ENCODE measurements at places on chromosomes 12 and 14.

- DNase-seq = no peak
These were observed 487 bp upstream of the NRDE2 start for GRCh38 chr14:90332271-90332584.

DNA sequence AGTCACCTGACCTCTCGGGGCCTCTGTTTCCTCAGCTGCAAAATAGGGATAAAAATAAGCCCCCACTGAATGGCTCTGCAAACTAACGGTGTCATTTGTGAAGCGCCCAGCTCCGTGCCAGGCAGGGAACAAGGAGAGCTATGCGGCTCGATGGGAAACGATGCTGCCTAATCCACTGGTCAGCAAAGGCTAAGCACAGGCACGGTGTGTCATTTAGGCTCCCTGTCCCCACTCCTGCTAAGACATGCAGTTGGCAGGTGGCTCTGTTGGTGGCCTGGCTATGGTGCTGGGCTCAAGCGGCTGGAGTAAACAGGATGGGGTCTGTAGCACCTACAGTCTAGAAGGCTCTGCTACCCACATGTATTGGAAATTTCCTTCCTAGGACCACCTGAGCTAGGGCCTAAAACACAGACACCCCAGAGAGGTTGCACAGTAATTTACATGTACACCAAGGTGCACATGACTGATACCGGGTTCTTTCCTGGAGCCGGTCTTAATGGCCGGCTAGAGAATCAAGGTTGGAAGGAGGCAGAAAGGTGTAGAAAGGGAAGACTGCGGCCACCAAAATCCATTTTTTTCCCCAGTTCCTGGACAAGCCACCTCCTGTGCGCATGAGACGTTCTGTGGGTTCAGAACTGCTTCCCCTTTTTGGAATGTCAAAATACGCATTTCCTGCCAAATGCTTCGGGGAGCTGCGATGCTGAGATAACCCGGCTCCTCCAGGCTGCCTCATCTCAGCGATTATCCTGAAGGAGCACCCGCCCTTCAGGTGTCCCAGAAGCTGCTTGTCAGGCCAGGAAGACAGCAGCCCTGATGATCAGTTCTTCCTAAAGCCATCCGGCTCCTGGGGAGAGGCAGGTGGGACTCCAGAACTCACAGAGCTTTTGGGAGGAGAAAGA lies 1.0 kb downstream of the CACNA2D4 start:
- no peak for DNase-seq

GRCh38 chr12:7210642-7211151 lies 21.2 kb downstream of the PEX5 start:
- no peak for DNase-seq

- DNase-seq = no peak
These were observed 168.9 kb upstream of the NOVA1 start for GRCh38 chr14:26766726-26767125.

DNA sequence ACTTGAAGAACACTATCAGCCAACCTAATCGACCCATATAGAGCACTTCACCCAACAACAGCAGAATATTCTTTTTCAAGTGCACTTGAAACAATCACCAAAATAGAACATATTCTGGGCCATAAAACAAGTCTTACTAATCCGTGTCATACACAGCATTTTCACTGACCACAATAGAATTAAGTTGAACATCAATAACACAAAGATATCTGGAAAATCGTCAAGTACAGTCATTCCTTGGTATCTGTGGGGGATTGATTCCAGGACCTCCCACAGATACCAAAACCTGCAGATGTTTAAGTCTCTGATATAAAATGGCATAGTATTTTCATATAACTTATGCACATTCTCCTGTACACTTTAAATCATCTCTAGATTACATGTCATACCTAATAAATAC lies 295.7 kb downstream of the BCL11B start:
- DNase-seq = no peak

DNA sequence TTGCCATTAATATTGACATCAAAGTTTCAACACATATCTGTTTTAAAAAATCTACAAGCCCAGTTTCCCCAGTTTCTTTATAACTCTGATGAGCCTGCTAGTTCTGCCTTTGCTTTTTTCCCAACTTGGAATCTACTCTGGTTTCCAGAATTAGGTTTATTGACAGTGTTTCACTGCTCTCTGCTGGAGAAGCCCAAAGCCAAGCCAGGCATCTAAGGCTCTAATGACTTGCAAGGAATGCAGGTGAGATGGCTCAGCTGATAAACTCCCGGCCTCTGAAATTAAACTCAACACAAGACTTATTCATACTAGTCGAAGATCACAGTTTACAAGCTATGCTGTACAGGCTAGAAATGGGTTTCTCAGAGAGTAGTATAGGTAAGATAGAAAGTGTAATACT lies 54.3 kb downstream of the HMGA2 start:
- no peak for DNase-seq

DNA sequence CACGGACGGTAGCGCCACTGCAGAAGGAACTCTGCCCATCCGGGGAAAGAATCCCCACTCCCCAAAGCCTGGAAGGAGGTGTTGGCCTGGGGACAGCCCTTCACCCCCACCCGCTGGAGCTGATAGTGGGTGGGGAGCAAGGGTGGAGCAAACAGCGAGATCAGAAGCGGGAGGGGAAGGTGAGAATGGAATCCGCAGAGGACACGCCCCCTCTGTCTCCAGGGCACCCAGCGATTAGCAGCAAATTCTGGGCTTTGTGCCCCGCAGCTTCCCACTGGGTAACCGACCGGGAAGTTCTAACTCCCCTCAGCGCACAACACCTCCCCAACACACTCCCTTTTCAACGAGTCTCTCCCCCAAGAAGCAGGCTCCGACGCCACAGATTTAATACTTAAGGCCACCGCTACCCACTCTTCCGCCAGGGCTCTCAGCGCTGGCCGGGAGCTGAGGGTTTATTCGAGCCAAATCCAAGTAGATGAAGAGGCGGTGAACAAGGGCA lies 1.4 kb downstream of the SLC25A29 start:
- DNase-seq = no peak

GRCh38 chr14:34722723-34723545 lies 8.5 kb upstream of the CFL2 start:
- DNase-seq = peak; percentile 1

DNA sequence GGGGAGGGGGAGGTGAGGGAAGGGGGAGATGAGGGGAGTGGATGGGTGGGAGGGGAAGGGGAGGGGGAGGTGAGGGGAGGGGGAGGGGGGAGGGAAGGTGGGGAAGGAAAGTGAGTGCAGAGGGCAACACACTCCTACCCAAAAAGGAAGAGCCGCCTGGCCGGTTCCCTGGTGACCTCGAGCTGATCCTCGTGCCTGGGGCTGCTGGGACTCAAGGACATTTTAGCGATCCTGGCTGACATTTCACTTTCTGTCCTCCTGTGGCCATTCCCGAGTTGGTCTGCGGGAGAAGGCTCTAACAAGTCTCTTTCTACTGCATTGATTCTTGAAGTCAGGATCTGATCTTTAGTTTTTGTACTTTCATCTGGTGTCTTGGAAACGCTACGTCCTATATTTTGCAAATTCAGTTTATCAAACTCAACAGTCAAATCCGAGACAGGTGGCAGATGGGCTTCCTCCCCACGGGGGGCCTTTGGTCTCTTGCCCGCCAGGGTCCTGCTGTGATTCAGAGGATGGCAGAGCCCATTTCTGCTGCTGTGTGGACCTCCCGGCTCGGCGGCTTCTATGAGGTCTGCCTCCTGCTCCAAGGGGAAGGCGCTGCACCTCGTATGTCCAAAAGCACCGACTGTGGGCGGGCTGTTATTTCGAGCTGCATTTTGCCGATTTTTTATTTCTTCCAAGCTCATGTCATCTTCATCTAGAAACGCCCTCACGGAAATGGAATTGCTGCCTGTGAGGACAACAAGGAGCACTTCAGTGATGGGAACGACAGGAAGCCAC lies 19.1 kb downstream of the PGAM5 start:
- DNase-seq = no peak

DNA sequence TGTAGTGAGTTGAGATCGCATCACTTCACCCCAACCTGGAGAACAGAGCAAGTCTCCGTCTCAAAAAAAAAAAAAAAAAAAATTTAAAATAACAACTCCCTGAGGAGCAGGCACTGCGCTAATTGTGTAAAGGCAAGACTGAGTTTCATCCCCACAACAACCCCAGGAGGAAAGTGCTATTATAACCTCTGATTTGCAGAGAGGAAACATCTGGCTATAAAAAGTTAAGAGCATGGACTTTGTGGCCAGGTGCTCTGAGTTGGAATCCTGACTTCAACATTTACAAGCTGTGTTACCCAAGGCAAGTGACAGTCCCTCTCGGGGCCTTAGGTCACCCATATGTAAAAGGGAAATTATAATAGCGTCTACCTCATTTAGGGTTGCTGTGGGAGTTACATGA lies 76.0 kb upstream of the MYL2 start:
- no peak for DNase-seq

DNA sequence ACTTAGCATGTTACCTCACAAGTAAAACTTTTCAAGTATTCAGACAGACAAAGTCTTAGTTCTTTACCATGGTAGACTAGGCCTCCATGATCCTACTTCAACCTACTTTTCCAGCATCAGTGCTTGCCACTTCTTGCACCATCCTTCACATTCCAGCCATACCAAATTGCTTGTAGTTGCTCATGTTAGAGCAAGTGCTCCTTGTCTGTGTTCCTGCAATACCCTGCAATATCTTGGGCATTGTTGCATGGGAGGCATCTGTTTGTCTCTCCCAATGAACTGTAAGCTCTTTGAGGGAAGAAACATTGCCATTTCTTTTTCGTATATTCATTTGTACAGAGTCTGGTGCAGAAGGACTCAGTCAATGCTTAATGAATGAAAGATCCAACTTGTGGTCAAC lies 78.0 kb downstream of the SRGAP1 start:
- no peak for DNase-seq

GRCh38 chr14:68342216-68342763 lies 450.6 kb downstream of the ZFP36L1 start:
- no peak for DNase-seq

DNA sequence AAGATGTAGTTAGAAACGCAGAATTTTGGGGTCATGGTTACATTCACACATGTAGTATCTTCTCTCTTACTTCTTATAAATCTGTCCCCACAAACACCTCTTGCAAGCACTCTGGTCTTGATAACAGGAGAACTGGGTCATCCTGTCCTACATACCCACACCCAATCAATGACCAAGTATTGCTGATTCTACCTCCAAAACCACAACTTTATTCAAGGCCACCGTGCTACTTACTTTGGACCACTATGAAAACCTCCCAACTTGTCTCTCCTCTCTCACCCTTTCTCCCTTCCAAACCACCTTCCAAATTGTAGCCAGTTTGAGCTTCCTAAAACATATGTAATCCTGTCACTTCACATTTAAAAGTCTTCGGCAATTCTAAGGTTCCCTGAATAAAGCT lies 5.4 kb downstream of the SERPINA11 start:
- no peak for DNase-seq
